ENCODE measurements at places on chromosomes 7 and 10.

DNA sequence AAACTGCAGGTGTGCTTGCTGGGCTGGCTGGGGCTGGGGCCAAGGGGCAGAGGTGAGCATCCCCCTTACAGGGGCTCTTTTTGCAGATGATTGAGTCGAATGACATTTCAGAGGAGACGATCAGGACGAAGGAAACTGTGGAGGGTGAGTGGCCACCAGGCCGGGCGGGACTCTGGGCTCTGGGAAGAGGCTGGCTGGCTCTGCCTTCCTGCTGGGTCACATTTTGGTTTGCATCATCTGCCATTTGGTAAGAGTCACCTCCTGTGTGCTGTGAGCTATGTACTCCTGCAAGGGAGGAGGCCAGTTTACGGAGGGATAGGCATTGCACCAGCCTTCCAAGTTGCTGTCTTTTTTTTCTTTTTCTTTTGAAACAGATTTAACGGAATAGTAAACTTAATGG is 73.0 kb upstream of the GTF2IRD1 start:
- no peak for DNase-seq

- no peak for DNase-seq
These were observed 181.2 kb upstream of the NOBOX start for GRCh38 chr7:144584726-144585125.

DNA sequence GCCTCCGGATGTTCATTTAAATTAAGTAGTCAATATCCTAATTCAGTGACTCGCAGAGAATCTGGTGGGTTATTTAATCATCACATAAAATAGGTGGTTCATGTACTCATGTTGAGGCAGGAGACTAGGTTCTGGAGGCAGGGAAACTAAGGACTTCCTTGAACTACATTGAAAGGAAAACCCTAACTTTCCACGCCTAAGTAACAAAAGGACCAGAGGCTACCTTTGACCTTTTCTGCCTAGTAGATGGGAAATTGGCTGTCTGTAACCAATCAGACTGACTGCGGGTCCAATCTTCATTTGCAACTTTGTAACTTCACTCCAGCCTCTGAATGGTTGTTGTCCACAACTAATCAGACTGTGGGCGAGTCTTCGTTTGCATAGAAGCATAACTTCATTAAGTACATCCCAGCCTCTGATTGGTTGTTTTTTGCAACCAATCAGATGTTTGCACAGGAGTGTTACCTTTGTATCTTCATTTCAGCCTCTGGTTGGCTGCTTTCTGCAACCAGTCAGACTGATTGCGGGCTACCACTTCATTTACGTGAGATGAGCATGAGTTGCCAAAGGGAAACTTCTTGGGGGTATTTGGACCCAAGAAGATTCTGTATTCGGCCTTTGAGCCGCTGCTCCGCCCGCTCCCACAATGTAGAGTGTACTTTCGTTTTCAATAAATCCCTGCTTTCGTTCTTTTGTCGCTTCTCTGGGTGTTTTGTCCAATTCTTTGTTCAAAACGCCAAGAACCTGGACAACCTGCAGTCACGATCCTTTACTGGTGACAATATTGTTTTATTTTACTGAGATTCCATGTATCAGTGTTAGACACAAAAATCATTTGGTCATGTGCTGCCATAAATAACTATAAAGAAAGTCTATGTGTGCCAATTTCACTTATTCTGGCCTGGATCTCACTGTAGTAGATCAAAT is 1.7 kb upstream of the ST7 start:
- no peak for DNase-seq

DNA sequence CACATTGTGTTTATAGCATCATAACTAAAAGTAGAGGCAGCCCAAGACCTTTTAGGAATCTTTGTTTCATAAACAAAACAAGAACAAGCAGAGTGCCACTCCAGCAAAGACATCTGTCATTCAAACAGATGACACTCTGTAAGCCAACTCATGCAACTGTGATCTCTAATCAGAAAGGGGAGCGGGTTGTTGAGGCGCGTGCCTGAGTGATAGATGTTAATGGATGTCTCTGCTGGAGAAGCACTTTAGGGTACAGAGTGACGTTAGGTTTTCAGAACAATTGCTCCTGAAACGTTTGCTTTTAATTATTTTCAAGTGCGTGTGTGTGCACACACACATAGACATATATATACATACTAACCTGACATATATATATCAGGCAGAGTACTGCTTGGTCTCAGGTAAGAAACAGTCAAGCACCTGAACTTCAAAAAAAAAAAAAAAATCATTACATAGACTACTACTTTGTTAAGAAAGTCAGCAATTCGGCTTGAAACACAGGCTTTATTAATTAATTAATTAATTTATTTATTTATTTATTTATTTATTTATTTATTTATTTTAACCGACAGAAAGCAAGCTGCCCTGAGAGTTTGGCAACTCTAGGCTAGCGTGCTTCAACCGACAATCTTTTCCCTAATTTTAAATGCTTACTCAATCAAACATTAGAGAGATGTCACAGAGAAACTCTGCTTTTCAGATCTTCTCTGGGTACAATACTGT is 109.1 kb downstream of the POU6F2 start:
- no peak for DNase-seq

DNA sequence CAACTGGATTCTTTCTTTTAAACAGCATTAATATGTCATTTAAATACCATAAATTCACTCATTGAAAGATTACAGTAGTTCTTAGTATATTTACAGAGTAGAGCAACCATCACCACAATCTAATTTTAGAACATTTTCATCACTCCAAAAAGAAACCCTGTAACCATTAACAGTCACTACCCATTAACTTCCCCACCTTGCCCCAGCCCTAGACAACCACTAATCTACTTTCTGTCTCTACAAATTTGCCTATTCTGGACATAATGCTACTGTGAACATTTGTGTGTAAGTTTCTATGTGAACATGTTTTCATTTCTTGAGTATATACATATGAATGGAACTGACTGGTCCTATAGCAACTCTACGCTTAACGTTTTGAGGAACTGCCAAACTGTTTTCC is 42.4 kb downstream of the P4HA1 start:
- DNase-seq: no peak

GRCh38 chr10:74544106-74544505 is 282.3 kb upstream of the KAT6B start:
- no peak for DNase-seq

DNA sequence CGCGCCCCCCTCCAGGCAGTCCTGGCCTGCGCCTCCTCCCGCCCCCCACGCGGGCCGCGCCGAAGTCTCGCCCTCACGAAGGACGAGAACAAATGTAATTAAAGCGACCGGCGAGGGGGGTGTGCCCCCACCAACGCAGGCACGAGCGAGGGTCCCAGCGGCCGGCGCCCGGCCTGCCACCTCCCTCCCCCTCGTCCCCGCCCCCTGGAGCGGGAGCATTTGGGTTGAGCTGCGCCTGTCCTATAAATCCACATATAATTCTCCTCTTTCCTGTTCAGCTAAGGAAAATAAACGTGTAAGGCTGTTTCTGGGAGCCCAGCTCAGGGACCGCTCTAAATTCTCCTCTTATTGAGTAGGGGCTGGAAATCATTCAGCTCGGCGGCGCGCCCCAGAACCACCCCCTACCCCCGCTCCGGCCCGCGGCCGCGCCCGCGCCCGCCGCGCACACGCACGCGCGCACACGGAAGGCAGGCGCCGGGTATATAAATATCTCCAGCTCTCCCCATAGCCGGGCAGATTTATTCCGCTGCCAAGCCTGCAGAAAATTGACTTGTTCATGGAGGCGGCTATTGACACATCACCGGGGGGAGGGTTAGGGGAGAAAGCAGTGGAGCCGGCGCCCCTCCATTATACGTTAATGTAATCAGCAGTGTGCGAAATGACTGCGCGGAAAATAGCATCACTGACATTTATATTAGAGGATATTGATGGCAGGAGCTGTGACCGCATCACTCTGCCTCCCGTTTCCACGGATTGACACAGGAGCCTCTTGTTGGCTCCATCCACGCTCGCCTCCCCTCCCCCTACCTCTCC is 61.6 kb upstream of the BTRC start:
- DNase-seq: no peak

Measured in effector memory CD4-positive, alpha-beta T cell (primary cell).